ENCODE measurements at places on chromosomes 13 and 19.

DNA sequence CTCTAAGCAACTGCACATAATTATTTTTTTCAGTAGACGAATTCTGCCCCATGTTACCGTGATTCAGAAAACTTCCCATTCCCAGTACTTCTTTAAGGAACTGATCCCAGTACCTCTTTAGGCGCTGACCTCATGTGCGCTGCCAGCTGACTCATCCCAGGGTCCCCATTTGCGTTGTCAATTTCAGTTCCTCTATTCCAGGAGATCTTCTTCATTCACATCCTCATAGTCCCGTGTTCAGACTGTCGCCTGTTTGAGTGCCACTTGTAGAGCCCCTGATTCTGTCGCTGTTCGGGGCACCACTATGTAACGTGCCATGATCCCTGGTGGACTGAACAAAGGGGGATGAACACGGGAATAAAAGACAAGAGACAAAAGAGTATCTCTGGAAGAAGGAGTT lies 16.4 kb downstream of the FPR3 start:
- no peak for DNase-seq

- DNase-seq = no peak
Observed at GRCh38 chr13:99066219-99066618, 88.4 kb upstream of the DOCK9 start.

GRCh38 chr19:7787141-7787540 lies 24.1 kb downstream of the CLEC4M start:
- DNase-seq = no peak

DNA sequence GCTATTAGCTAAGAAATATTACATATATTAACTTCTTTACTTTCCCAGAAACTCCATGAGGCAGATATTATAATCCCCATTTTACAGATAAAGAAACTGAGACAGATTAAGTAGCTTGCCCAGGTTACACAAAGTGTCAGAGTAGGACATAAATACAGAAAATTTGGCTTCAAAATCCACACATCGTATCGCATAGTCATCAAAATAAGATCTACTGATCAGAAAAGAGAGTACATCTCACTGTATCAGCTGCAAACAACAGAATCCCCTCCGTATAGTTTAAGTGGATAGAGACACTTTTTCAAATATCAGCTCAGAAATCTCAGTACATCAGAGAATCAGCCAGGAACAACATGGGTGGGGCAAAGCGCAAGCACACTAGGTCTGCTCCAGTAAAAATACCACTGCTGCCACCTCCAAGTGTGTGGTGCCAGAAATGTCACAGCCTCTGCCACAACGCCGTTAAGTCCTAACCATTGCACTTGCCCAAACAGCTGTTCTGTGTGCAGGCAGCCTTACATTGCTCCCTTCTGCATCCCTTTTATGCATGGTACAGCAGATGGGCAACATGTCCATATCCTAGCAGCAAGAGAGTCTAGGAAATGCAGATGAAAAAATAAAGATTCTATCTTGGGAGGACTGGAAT lies 204.8 kb downstream of the KLF12 start:
- DNase-seq = no peak

DNA sequence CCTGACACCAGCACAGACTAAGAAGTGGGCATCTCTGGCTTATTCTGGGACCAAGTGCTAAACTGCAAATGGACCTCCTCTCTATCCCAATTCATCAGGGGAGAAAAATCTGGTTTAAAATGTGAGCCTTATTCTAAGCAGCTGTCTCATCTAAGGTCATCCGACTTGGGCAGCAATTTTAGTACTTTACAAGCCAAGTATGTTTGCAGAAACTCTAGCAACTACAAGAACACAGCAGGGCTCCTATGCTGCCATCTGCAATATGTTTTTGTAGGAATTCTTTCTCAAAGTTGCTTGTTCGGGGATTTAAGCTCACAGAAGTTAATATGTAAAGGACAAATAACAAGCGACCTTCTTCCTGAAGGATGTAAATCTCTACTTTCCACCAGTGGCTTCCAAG lies 113.1 kb downstream of the FOXO1 start:
- DNase-seq = no peak

DNA sequence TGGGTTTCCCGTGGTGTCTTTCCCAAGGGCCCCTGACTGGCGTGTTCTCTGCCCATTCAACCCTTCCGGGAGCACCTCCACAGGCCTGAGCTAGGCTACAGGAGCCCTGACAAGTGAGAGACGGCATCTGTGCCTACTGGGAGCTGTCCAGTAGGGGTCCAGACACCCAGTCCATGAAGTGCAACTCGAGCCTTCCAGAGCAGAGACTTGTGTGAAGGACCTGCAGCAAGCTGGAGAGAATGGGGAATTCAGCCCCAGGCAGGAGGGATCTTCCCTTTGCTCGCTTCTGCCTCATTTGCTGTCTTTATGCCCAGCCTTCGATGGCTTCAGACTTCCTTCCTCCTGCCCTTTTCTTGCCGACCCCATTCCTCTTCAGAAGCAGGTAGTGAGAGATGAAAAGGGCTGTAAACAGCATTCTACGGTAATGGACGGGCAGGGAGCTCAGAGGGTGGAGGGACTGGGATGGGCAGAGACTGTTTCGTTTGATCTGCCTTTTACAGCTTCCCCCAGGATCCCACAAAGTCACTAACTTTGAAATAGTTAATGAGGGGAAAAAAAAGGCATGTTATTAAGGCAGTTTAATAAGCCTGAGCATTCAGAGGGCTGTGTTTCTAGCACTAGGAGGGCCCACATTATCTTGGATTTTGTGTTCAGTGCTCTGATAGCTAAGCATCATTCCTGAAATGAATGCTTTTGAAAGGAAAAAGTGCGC lies 327.6 kb downstream of the FGF9 start:
- DNase-seq = no peak

- no peak for DNase-seq
Observed at GRCh38 chr19:35444735-35445134, 3.3 kb upstream of the FFAR2 start.

- no peak for DNase-seq
Observed at GRCh38 chr19:16301999-16302694, 22.5 kb upstream of the KLF2 start.

GRCh38 chr13:65597839-65598818 lies 1632.0 kb downstream of the PCDH9 start:
- peak; percentile 24 for DNase-seq

DNA sequence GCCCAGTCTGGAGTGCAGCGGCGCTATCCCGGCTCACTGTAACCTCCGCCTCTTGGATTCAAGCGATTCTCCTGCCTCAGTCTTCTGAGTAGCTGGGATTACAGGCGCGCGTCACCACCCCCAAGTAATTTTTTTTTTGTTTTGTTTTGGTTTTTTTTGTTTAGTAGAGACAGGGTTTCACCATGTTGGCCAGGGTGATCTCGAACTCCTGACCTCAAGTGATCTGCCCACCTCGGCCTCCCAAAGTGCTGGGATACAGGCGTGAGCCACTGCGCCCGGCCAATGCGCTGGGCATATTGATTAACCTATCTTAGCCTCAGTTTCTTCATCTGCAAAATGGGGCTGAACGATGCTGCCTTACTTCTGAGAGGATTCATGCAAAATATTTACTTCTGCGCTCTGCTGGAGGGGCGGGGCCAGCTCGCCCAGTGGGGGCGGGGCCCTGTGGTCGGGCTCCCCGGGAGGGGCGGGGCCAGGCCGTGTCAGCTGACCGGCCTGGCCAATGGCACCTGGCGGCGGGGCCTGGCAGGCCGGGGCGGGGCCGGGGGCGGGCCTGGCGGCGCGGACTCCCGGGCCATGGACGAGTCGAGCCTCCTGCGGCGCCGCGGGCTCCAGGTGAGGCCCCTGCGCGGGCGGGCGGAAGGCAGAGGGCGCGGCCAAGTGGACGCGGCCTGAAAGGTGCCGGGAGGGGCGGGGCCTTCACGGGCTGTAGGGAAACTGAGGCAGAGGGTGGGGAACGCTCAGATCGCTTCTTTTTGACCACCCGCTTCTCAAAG lies at the start of gene MAST3:
MAST3 (plus strand) TSS at position 562 of the 776 bp plus-strand sequence; CDS start at position 577, 15 bp downstream.
- DNase-seq = peak; percentile 83

- DNase-seq = no peak
Observed at GRCh38 chr13:25803641-25804040, 248.2 kb downstream of the SHISA2 start.

DNA sequence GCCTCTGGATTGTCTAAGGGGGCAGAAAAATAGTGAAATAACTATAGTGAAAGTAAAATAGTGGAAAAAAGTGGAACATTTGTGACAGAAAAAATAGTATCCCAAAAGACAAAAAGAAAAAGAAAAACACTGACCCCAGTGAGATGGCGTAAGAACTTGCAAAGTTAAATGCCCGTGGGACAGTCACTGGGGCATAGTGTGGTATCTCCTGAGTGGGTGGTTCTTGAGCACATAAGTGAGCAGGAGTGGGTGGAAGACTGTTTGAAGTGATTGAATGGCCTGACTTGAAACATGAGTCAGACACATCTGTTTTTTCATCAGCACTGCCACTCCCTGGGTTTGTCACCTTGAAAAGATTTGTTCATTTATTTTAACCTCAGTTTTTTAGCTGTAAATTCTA lies 2.5 kb downstream of the ZNF430 start:
- DNase-seq = peak; percentile 36

GRCh38 chr19:10748927-10749434 lies 31.1 kb downstream of the DNM2 start:
- DNase-seq = peak; percentile 68

- DNase-seq = no peak
Observed at GRCh38 chr13:107721125-107721869, 494.0 kb downstream of the LIG4 start.

DNA sequence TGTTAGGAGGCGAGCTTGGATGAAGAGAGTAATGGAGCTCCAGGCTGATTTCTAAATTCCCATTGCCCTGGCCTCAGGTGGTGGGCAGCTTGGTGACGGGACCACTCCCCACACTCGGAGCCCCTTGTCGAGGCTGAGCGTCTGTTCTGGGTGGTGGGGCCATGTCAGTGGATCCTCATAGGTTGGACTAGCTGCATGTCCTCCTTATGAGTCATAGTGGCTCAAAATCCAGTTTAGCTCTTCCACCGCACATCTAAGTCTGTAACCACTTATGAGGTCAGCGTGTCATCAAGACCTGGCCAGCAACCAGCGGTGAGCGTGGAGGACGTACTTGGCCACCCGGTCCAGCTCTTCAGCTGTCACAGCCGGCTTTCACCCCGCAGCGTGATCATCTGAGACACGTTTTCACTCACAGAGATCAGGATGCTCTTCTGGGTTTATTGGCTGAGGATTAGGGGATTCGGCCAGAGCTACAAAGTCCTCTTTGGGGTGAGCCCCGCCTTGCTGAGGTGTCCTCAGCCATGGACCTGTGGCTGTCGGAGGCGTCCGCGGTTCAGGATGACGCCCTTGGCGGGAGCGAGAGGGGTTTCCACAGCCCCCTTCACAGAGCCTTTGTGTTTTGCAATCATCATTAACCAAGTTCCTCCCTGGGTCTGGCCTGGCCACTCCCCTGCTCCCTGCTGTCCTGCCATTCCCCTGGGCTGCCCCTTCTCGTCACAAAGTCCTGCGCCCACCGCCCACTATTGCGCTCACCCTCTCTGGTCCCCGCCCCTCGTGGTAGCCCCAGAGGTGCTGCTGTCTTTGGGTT lies 41.9 kb downstream of the ADPRHL1 start:
- DNase-seq = peak; percentile 95

DNA sequence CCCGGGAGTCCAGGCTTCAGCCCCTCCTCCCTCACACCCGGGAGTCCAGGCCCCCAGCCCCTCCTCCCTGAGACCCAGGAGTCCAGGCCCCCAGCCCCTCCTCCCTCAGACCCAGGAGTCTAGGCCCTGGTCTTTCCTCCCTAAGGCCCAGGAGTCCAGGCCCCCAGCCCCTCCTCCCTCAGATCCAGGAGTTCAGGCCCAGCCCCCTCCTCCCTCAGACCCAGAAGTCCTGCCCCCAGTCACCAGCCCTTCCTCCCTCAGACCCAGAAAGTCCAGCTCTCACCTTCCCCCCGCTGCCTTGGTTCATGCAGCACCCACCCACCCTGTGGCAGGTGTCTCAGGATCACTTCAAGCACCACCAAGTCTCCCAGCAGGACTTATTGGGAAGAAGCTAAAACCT lies 14.1 kb downstream of the CYTH2 start:
- DNase-seq = no peak

- peak; percentile 48 for DNase-seq
Observed at GRCh38 chr19:39351537-39352064, 9.4 kb downstream of the SAMD4B start.

- DNase-seq = no peak
Observed at GRCh38 chr19:41420101-41420880, 6.9 kb downstream of the B3GNT8 start.

DNA sequence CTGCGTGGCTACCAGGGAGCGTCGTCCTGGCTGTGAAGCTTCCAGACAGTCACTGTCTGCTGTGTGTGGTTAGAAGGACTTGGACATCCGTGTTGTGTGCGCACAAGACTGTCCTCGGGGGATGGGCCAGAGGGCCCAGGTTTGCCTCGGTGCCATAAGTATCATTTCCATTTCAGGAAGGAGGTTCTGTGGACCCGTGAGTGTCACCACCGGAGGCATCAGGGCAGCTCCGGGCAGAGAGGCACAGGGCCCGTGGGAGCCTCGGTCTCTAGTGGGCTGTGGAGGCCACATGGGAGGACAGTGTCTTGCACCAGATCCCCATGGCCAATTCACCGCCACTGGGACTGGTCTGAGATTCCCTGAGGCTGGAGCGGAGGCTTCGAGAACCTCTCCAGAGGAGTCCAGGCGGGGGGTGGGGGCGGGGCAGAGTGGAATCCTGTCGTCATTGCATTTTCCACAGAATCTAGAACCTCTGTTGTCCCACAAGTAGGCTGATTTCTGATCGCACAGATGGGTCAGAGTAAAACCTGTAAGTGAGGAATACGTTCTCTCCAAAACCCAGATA lies 6.0 kb downstream of the ZNF57 start:
- no peak for DNase-seq

DNA sequence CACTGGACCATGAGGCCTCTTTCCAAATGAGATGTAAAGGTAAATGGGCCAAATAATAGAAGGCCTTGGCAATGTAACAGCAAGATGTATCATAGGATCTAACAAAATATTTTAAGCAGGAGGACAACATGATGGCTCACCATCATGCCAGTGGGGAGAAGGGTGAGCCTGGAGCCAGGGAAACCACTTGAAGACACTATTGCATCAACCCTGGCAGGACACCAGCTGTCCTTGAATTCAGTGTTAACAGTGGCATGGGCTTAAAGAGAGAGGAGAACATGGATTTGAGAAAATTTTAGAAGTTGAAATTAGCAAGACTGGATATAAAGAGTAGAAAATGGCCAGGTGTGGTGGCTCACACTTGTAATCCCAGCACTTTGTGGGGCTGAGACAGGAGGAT lies 6.7 kb upstream of the RCBTB2 start:
- no peak for DNase-seq

DNA sequence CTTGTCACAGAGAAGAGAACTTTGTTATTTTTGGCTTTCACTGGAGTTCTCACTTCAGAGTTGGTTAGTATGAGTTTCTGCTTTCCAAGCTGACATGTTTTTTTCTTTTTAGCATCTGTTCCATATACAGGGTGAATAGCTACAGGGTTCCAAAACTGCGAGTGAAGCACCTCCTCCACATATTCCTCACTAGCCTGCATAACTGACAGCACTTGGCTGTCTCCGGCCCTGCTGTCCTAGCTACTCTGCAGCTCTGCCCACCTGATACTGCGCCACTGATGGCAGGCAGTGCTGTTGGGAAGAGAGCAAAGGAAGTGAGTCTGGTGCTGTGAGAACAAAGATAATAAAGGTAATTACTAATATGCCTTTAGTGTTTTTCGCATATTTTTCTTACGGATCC lies 6.8 kb downstream of the ATP8A2 start:
- no peak for DNase-seq
